Bone marrow (tissue), 2 donors: ENCODE measurements at places on chromosomes 11 and 22.
A peak's percentile ranks its signal among the peaks of the same experiment; 100 is the strongest.

DNA sequence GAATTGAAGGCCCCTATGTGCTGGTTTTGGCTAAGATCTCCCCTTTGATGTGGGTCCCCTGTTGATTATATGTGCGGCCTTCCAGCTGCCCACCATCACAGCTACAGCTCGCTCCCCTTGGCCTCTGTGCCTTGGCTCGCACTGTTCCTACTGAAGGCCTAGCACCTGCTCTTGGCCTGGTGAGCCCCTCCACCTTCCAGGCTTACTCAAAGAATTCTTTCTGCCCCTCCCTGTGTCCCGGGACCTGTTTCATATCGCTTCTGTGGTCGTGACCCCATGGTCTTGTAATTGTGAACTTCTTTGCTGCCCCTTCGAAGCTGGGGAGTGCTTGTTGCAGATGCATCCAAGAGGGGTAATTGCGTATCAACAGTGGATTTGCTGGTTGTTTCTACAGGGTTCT, 12.5 kb downstream of the PEX26 start:
- DNase-seq = no peak

DNA sequence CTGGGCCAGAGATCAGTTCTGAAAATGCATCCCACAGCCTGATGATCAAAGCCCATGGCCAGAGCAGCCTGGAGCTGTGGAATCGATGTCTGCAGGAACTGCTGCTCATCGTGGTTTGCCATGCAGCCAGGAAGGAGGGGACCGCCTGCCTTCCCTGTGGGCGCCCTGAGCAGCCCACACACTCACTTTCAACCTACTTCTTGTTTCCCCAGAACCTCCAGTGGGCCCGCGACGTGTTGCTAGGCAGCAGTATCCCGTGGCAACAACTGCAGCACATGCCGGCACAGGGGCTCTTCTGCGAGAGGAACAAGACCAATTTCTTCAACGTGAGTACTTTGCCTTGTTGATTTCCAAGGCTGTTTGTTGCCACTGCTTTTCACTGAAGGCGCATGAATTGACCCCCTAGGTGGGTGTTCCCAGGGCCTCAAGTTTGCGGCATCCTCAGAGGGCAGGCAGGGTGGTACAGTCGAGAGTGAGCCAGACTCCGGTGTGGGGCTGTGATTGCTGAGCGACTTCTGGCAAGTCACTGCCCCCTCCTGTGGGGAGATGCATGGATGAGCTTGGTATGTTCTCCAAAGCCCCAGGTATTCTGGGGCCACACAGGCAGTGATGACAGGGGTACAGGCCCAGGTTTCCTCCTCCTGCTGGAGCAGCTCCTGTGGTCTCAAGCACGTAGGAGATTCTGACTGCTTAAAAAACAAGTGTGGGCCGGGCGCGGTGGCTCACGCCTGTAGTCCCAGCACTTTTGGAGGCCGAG, 47.0 kb upstream of the SUSD2 start:
- DNase-seq = peak; percentile 96

GRCh38 chr11:94219771-94220170, 84.6 kb upstream of the IZUMO1R start:
- no peak for DNase-seq

- no peak for DNase-seq
Measured at GRCh38 chr11:45670386-45671135, 5.1 kb upstream of the CHST1 start.

DNA sequence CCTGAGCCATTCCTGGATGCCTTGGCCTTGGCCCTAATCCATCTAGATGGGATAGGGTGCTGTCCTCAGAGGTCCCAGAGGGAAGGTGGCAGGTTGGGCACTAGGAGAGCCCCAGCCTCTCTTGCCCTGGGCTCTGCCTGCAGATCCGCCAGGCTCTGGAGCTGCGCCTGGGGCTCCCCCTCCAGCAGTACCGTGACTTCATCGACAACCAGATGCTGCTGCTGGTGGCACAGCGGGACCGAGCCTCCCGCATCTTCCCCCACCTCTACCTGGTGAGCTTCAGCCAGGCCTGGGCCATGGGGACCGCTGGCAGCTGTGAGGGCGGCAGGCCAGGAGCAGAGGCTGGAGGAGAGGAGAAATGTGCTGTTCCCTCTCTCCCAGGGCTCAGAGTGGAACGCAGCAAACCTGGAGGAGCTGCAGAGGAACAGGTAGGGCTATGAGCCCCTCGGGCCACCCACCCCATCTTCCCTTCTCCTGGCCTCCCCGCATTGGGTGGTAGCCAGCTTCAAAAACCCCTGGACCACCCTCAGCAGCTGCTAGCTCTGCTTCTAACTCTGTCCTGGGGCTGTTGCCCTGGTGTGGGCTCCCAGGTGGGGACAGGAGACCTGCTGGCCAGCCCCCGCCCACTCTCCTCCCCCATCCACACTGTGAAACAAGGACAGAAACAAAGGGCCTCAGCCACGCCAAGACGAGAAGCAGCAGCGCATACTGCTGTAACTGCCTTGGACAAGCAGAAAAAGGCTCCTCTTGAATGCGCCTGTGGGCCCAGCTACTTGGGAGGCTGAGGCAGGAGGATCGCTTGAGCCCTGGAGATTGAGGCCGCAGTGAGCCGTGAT, 4.9 kb downstream of the SSH3 start:
- no peak for DNase-seq

DNA sequence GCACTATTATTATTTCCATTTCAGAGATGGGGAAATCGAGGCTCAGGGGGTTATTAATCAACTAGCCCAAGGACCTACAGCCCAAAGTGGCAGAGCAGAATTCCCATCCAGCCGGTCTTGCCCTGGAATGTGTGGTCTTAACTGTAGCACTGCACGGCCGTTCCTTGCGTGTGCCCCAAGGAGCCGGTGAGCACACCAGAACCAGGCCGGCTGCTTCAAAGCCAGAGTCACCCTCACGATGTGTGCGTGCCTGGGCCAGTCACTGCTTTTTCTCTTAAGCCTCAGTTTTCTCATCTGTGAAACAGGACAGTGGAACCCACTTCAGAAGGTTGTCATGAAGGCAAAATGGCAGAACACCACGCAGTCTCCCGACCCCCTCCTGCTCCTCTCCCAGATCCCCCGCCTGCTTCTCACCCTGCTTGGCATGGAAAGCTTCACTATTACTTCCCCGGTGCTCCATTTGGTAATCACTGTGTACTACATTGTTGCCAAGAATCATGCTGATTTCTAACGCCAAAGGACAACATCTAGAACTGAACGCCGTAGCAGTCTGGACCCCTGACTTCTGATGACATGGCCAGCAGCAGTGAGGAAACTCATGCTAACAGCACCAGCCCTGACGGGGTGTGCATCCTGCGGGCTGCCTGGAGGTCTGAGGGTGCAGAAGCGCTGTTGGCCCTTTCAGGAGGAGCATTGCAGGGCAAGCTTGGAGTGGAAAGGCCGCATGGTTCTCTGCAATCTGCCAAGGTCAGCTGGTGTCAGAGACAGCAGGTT, 106.8 kb upstream of the B3GAT1 start:
- no peak for DNase-seq

DNA sequence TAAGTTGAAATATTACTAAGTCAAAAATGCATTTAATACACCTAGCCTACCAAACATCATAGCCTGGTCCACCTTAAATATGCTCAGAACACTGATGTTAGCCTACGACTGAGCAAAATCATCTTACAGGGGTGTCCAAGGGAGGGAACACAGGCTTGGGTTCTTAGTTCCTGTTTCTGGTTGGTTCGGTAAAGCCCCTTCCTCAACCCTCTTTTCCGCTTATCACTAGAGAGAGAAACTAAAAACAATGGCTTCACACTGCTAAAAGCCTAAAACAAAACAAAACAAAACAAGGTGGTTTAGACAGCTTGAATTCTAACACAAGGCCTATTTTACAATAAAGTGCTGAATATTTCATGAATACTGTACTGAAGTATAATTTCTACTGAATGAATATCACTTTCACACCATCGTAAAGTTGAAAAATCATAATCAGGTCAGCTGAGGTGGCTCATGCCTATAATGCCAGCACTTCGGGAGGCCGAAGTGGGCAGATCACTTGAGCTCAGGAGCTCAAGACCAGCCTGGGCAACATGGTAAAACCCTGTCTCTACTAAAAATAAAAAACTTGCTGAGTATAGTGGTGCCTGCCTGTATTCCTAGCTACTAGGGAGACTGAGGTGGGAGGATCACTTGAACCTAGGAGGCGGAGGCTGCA, 118.0 kb downstream of the SIK3 start:
- DNase-seq = peak; percentile 88

DNA sequence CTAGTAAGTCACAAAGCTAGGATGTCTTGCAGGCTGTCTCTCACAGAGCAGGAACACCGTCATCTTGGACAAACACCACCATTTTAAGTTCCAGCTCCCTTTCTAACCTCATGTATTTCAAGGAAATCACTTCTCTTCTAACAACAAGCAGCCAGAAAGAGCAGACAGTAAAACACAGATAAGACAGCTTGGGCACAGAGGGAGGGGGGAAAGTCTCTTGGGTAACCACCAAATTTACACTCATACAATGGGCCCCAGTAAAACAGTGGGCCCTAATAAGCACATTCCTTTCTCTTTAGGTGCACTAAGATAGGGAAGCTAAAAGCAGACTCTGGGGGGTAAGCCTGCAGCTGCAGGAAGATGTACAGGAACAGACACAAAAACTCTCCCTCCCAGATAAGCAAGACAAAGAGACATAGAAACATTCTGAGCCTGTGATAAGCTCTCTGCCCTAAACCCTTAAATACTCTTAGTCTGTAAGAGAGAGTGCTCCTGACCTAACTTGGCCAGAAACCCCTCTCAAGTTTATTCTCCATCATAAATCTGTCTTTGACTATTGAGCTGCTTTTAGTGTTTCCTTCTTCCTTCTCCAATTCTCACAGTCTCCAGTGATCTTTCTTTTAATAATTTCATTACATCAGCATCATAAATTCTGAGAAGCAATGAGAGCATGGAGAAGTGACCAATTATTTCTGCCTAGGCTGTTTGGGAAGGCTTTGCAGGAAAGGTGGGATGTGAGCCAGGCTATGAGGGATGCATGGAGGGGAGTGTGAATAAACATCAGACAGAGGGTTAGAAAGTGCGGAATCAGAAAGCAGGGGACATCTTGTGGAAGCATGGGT, 7.4 kb downstream of the OR10D3 start:
- peak; percentile 58 for DNase-seq

DNA sequence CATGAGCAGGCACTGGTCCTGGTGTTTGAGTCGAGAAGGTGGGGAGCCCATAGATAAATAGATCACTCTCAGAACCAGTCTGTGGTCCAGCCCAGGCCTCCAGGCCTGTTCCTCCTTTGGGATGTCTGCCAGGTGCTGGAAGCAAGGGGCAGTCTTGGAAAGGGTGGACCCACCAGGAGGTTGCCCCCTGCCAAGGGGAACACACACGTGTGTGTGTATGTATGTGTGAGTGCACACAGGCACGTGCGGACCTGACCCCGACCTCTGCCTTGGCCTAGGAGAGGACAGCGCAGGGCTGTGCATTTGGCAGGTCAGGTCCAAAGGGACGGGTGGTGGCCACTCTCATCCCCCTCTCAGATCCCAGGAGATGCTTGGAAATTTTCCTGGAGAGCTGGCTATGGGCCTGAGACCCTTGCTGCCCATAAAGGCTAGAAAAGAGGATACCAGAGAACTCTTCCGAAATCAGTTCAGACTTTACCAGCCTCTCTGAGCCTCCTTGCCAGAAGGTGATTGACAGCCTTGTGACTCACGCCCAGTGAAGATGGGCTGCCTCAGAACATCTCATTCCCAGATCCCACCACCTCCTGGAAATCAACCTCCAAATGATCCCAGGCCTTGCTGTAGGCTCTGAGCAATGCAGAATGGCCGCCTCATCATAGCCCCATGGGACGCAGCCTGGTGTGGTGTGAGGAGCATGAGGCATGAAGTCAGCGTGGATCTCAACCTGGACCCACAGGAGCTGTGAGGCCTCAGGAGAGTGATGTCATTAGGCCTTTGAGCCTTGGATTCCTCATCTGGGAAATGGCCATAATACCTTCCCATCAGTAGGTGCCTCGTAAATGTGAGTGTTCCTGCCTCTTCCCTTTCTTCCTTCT, 24.0 kb upstream of the CREB3L1 start:
- DNase-seq = no peak

- DNase-seq = no peak
Measured at GRCh38 chr22:30226192-30226832, 20.2 kb downstream of the LIF start.

DNA sequence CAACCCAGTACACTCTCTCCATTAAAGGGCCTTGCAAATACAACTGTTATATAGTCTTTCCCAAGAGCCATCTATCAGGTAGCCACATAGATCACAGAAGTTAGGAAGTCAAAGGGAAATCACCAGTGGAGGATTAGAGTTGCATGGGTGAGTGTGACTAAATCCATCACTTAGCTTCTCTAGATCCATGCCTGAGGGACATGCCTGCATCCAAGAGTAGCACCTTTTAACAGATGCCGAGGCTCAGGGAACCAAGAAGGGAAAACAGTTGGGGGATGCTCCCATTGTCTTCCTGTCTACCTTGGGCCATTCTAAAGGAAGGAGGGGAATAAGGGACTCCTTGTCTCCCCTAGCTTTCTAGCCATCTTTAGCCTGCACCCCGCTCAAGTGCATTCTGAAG, 77.9 kb downstream of the XRRA1 start:
- no peak for DNase-seq

DNA sequence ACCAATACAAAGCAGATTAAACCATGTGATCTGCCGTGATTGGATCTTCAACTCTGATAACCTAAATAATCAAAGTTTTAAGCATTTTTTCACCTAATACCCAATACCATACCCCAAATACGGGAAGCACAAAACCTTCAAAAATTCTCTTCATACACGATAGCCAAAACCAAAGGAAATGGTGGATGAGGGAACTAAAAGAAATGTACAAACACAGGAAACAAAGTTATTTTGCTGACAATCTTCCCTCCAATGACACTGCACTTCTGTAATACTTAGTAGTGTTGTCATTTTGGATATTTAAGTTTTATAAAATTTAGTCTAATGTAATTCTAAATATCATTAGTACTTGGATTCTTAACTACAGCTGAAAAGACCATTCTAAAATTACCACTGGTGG, 27.0 kb downstream of the CSTF3 start:
- no peak for DNase-seq

DNA sequence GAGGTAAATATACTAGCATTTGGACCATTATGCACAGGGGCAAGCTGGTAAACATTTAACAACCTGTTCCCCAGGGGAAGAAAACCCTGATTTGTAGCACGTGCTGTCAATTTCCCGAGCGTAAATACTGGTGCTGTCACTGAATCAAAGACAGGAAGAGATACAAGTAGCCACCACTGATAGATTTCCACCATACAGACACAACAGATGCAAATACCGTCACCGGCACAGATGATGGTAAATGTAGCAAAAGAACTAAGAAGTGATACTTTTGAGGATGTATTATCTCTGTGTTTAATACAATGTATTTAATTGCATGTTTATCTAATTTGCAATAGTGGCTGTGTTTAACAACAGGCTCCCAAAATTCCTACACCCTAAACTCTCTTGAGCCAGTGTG, 39.6 kb downstream of the SHISAL1 start:
- no peak for DNase-seq

- no peak for DNase-seq
Measured at GRCh38 chr11:74532501-74533246, 39.1 kb upstream of the LIPT2 start.

GRCh38 chr11:127268932-127269331, 268.4 kb upstream of the KIRREL3 start:
- no peak for DNase-seq

DNA sequence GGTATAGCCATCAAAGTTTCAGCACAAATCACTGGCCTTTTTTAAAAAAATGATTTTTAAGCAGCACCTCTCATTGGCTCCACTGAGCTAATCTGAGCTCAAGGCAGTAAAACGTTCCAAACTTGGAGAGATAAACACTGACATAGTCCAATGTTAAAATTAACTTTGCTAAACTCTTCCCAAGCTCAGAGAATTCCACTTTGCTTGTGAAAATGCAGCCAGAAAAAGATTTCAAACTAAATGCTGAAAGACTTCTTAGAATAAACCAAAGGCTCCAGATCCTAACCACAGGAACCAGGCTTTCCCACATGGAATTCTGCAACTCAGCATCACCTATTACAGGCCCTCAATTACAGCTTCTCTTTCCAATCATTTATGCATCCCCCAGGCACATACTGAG, 84.7 kb upstream of the GDPD4 start:
- DNase-seq = no peak
